Stimulated activated CD8-positive, alpha-beta memory T cell treated with anti-CD3 and anti-CD28 coated beads, Interleukin-4, amount 100 ng/mL, for 1 hour (primary cell): ENCODE measurements at places on chromosomes 1 and 21.

DNA sequence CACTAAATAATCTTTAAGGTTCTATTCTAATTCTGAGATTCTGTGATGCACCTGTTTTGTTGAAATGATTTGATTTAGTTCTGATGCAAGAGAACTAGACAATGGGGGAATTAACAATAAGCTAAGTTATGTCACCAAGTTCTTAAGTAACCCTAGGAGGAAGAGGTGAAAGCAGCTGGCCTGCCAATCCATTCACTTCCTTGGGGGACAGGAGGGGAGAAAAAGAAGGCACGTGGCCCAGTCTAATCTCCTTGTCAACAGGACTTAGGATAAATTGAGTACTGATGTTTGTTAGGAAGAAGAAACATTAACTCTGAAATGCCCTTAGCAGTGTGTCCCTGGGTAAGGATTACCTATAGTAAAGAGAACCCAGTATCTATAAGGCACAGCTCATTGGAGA is 36.9 kb downstream of the TLCD4 start:
- no peak for DNase-seq

DNA sequence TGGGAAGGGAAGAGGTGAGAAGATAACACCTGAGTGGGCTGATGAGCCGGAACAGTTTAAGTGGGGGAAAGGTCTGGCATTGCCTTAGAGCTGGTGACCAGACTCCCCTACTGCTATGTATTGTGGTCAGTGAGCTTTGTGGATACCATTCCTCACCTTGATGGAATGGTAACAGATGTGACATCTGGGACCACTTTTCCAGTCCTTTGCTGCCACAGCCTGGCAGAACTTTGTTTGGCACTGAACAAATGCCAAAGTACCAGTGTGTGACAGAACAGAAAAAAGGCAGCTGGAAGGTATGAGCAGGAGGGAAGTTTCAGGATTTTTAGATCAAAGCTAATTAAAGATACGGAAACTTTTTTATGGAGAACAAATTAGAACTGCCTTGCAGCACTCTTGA is 6.2 kb downstream of the MED8 start:
- no peak for DNase-seq

GRCh38 chr1:203082571-203083462 is 3.0 kb downstream of the MYOG start:
- no peak for DNase-seq

GRCh38 chr1:47449822-47450552 is 12.1 kb downstream of the FOXD2 start:
- DNase-seq: no peak

DNA sequence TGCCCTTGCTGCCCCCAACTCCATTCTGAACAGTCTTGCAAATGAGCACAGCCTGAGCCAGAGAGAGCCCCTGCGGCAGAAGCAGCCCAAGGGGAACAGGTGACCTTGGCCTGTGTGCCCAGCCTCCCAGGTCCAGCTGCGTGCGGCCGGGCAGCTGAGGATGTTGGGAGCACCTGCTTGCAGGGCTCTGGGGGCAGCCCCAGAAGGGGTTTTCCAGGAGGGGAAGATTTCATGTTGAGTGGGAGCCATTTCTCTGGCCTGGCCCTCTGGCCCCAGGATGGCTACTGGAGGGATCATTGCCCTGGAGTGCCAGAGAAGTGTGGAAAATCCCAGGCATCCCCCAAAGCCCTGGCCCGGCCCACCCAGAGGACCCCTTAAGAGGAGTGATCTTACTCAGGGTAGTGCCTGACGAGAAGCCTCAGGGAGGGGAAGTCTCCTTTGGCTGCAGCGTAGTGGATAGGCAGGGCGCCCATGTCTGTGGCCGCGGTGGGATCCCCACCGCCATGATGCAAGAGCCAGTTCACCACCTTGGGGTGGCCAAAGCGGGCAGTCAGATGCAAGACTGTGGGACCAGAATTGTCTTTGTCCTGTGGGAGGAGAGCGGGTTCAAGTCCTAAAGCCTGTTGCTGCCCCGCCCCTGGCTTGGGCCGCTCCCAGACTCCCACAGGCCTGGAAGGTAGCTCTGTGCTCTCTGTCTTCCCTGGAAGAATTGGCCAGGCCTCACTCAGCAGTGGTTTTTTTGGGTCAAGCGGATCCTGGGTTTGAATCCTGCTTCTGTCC is 20.6 kb upstream of the RNU1-4 start:
- no peak for DNase-seq

DNA sequence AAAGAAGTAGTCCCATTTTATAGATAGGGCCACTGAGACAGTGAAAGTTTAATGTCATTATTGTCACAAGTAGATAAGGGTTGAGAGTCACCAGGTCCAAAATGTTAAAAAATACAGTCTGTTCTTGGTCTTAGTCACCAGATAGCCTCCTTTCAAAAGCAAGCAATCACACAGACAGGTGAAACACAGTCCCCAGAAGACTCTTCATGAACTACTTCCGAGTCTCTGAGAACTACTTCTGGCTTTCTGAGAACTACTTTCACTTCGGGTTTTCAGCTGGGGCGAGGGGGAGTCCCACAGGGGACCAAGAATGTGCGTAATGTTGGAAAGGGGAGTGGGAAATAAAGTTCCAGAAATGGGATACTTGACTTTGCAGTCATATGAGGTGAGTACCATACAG is 143.2 kb downstream of the HHIPL2 start:
- DNase-seq: no peak

DNA sequence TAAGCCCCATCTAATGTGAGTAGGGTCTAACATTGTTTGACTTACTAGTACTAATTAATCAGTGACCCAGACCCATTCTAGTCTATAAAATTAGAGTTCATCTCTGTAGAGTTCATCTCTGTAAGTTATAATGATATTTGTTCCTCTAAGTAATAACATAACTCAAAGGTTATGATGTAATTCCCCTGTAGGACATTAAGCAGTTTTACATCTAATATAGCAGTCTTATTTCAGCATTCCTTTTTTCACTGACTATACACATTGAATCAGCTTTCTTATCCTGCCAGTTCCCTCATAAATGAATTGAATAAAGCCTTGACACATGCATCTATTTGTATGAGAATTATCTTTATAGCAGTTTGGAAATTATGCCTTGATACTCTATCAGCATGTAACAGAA is 90.9 kb downstream of the SH3GLB1 start:
- DNase-seq: no peak

GRCh38 chr1:175317779-175318178 is 125.2 kb upstream of the KIAA0040 start:
- no peak for DNase-seq

DNA sequence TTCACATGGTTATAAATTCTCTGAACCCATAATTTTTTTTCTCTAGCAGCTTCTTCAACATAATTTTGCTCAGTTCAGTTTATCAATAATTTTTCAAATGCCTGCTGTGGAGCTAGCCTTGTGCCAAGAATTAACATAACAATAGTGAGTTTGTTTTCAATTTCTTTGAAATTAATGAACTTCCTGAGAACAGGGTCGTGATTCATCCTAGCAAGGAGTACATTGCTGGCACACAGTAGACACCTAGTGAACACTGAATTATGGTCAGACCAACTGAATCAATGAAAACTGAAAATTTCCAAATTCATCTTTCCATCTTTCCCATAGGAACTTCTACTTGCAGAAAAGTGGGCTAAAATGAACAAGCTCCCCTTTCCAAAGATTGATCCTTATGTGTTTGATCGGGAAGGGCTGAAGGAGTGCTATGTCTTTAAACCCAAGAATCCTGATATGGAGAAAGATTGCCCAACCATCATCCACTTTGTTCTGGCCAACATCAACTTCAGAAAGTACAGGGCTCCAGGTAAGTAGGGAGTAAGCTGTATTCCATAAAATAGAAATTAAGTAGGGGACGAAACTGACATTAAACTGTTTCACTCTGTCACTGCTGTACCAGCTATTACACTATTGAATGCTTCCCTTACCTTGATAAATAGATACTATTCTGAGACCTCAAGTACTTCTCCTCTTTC is 148.7 kb downstream of the PLA2G4A start:
- no peak for DNase-seq

DNA sequence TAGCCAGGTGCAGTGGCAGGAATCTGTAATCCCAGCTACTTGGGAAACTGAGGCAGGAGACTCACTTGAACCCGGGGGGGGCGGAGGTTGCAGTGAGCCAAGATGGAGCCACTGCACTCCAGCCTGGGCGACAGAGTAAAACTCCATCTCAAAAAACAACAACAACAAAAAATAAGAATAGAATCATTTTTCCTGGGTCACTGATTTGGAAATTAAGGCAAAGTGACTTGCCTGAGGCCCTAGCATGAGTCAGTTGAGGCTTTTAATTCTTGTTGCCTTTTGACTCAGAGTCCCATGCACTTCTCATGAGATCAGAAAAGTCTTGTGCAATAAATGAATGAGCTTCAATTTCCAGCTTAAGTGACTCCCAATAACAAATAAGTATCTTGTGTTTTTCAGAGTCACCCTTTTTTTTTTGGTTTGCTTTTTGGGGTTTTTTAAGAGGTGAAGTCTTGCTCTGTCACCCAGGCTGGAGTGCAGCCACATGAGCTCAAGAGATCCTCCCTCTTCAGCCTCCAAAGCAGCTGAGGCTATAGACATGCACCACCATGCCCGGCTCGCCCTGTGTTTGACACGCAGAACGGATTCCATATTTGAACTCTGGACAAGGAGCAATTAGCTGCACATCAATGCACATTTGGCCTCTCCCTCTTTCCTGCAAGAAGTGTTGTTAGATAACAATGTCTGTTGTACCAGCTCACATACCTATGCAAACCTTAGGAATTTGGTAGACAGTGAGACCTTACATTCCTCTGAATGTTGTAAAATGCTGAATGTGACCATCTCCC is 3.4 kb upstream of the PLEKHM2 start:
- DNase-seq: no peak

DNA sequence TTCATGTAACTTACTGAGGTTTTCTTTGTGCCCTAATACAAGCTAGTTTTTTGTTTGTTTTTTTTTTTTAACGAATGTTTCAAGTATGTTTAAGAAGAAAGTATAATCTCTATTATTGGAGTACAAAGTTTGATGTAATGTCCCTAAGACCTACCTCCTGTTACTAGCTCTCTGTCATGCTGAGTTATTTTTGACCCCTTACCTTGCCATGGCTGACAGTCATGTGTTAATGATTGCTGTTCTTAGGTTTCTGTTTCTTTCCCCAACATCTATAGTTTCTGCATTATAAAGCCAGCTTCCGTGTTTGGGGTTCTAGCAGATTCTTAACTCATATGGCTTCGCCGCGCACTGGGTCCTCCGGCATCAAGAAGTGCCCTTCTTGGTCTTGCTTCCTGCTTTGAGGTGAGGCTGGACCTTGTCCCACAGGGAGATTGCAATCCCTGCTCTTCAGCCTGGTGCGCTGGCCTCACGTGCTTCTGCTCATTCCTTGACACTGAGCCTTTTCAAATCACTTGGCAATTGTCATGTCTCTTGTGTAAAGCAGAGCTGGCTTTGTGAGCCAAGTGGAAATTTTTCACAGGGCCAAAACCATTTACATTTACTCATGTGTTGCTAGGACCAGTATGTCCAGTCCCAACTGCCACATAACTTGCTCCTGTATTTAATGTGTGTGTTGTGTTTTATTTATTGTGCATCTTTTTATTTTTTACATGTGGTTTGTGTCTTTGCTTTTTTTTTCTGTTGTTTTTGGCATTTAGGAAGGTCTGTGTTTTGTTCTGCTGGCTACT is 135.0 kb upstream of the COL6A1 start:
- DNase-seq: no peak
